ENCODE measurements at places on chromosomes 7 and 10. TPM values are rescaled to one million over a fixed set of nuclear protein-coding genes. Genes with fewer than 3 reads are reported as not detected.

Gene ANKRD61
- polyA plus RNA-seq, result not detected

Gene GHRHR
- not detected for polyA plus RNA-seq

Gene CALN1
- under 0.01 TPM for polyA plus RNA-seq

Gene PLXDC2
- polyA plus RNA-seq, result 4.2 TPM

Gene PAXIP1
- 3.5 TPM for polyA plus RNA-seq

Gene HOXA3
- polyA plus RNA-seq, result 2.8 TPM

Gene LRIT1
- polyA plus RNA-seq, result not detected

Gene PRKAR2B
- 20.5 TPM for polyA plus RNA-seq

Gene FERD3L
- polyA plus RNA-seq, result not detected

DNA sequence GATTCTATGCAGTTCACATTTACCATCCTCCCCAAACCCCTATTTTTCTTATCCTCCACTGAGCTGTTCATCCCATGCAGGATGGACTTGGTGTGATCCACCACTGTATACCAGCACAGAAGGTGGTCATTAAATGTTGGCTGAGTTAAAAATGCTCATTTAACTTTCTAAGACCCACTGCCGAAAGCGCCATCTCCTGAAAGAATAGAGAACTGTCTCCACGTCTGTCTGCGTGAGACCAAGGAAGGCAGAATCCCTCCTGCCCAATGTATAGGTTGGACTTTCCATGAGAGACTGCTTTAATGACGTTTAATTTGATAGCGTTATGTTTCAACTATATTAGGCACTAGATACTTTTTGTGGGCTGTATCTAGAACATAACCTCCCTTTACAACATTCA is 124.3 kb downstream of the GPAM start:
- DNase-seq, result no peak

DNA sequence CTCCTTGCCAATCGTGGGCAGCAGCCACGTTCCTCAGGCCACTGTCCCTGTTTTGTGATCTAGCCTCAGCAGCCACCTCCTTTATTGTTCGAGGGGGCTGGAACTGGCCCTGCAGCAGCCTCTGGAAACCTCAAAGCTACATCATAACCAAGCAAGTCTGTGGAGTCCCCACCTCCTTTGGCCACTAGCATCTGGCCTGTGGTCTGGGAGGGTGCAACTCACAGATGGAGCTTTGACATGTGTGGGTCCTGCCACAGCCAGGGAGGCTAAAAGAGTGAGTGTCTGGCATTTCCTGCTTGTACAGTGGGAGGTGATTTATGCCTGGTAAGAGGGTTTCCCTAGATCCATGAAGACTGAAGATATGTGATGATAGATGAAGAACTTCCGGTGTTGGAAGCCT is 32.3 kb upstream of the NUB1 start:
- DNase-seq, result no peak

- no peak for DNase-seq
Measured at GRCh38 chr7:7979558-7979957, 11.0 kb downstream of the GLCCI1 start.

DNA sequence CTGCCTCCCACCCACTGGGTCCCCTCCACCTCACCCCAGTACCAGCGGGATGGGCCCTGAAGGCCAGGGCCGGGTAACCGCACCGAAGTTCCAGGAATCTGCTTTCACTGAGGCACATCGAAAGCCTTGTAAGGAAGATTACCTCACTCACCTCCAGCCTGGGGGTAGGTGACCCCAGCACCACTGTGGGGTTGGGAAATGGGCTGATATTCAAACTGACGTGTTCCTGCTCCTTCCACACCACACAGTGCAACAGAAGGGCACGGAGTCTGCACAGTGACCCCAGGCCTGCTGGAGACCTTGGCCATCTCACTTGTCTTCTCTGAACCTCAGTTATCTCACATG is 29.8 kb downstream of the NPS start:
- DNase-seq, result no peak

DNA sequence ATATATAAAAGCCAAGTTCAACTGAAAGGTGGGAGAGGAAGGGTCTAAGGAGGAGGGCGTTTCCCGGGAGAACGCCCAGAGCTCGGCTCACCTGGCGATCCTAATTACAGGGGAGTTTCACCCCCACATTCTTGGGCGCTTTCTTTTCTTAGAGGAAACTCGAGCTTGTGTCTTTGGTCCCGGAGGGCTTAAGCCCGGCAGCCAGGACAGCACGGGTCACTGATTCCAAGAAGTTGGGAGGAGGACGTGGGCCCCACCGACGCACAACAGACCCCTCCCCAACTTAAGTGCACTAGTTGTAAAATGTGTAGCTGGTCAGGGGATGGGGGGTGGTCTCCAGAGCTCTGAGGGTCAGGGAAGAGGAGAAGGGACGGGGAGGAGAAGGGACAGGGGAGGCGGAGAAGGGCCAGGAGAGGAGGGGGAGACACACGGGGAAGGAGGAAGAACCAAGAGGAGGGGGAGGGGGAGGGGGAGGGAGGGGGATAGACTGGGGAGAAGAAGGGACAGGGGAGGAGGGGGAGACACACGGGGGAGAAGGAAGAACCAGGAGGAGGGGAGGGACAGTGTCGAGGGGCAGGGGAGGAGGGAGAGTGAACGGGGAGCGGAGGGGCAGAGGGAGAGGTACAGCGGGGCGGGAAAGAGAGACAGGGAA is 874 bp downstream of the BAIAP2L1 start:
- DNase-seq, result peak; percentile 47

- DNase-seq, result no peak
Measured at GRCh38 chr7:20326342-20326741, 4.4 kb upstream of the ITGB8 start.

DNA sequence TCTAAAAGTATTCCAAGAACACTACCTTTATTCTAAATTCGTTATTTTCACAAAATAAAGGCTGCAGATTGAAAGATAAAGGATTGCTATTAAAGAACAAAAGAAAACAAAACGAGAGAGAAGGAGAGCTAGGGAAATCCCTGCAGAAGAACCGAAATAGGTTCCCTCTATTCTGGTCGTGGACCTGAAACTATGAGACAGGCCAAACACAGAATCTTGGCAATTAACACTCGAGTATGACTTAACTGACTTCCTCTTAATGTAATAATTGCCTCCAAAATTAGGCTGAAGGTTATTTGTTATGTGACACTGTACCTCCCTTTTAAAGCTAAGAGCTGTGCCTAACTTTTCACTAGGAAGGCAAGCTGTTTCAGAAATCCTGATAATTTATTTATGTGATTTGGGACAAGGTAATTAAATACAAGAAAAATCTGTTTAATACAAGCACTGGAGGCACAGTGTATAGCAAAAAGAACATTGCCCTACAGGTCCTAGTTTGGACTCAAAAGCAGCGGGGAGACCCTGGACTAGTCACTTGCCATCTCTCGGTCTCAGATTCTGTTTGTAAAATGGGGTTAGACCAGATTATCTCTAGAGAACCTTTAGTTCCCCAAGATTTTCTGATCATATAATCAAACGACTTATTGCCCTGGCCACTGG is 11.6 kb downstream of the NAMPT start:
- DNase-seq, result no peak

- DNase-seq, result no peak
Measured at GRCh38 chr10:131730771-131731497, 169.9 kb upstream of the PPP2R2D start.

DNA sequence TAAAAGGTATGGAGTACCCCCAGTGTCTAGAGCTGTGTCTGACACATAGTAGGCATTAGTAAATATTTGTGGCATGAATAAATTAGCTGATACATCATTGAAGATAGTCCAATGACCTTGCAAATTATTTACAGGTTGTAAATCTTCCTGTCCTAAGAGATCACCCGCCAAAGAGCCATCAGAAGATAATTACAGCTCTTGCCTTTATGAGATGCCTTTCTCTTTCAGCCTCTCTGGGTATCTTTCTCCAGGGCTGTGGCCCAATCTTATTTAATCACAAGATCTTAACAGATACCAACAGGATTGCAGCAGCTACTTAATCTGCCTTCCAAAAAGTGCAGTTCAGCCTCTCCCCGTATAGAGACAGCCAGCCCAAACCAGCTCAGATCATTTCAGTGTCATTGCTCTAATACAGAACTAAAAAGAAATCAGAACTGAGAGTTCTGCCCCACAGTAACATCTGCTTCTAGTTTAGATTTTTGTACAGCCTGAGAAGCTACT is 41.5 kb downstream of the MYOF start:
- DNase-seq, result no peak

- no peak for DNase-seq
Measured at GRCh38 chr10:88017781-88018180, 154.4 kb downstream of the PTEN start.

GRCh38 chr10:124332426-124332825 is 86.3 kb downstream of the OAT start:
- DNase-seq, result no peak

DNA sequence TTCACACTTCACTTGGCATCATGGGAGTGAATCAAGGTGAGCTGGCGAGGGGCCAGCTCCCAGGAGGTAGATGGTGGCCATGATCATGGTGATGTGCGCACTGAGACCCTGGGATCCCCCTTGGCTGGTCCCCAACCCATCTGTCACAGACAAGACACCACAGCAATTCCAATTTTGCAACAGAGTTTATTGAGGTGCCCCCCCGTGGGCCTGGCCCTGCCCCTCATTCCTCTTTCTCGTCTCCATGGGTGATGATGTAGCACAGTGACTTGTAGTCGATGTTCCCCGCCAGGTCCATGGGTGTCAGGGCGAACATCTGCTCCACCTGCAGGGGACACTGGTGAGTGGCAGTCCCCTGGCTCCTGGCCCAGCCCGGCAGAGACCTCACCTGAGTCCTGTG is 2.4 kb downstream of the MYL7 start:
- no peak for DNase-seq

GRCh38 chr10:112349521-112350085 is 24.3 kb upstream of the ACSL5 start:
- DNase-seq, result peak; percentile 15

GRCh38 chr7:57651006-57651405 is 201.0 kb downstream of the ZNF716 start:
- DNase-seq, result no peak

DNA sequence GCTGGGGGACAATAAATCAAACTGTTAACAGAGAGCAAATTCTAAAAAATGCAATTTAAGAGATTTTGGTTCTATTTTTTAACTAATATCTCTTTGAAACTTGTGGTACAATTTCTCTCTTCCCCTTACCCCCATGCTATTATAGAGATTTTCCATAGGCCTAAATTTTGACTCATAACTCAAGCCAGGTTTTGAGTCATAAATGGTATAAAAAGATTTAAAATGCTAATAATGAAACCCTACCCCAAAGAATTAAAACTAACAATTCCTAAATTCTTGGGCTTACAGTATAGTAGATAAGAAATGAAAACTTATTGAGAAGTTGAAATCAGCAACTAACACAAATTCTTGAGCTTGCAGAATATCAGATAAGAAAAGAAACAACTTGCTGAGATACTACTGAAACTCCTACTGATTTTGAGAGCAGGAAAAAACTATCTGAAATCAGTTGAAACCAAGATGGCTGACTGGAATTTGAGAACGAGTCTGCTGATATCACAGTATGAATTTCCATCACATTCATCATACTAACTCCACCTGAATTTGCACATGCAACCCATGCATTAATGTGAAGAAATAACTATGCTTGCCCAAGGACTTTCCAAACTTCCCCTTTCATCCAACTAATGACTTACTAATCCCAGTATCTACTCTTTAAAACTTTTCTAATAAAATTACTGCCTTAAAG is 36.3 kb downstream of the POT1 start:
- DNase-seq, result no peak

DNA sequence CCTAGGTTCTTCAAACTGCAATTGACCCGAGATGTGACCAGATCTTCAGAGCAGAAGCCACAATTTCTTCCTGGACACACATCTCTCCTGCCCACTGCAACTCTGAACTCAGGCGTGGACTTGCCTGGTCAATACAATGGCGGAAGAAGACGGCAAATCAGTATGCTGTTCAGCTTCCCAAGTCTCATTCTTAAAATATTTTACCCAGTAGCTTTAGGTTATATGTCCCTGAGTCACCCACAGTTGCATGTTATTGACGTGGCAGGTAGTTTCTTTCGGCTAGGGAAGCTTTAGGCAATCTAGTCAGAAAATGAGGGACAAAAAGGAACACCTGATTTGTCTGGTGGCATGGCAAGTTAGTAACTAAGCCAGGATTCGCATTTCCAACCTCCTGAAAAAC is 22.5 kb downstream of the CEP41 start:
- no peak for DNase-seq

DNA sequence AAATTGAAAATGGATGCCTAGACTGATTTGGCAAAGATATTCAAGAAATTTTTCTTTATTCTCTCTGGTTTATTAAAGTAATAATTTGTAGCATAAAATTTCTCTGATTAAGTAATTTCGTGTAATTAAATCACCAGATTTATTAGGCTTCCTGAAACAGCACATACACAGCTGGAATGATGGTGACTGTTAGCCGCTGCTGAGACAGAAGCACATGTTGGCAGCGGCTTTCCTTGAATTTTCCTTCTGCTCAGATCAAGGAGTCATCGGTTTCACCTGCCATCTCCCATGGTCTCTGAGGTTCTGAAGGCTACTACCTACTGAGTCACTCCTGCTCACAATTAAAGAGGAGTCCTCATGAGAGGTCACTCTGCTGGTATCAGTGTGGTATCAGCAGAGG is 101.5 kb downstream of the GFRA1 start:
- DNase-seq, result no peak

GRCh38 chr7:28533267-28533666 is 120.9 kb downstream of the CREB5 start:
- DNase-seq, result no peak

GRCh38 chr10:119026301-119027110 is 3.0 kb upstream of the NANOS1 start:
- no peak for DNase-seq

DNA sequence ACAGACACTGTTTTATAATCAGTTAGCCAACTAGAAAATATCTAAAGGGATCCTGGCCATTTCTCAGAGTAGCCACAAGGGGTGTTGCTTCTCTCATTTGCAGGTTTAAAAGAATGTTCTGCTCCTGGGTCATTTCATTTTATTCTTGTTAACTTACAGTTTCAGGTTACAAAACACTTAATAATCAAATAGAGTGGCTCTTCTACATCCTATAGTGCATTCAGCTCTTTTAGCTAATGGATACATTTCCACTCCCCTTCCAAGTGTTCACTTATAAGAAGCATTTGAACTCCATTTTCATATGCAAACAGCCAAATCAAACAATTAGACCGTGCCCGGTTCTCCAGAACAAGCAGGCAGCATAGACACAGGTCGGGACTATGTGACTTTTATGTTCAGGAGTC is 117.5 kb downstream of the TRIL start:
- peak; percentile 50 for DNase-seq

DNA sequence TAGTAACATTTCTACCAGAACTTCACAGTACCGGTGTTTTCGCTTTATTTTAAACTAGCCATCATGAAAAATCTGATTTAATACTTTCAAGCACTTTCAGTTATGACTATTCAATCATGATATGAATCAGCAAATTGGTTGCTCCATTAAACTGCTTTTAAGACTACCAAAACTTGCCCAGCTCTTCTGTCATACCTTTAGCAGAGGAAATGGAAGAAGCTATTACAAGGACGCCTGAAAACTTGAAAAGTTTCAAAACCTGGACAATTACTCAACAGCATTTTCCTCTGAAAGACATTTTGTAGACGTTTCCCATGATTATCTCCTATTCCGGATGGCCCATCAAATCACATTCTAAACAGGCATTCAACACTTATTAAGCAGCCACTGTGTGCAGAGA is 2.0 kb downstream of the JAZF1 start:
- no peak for DNase-seq

GRCh38 chr7:86965727-86966120 is 93.7 kb downstream of the ELAPOR2 start:
- DNase-seq, result no peak

GRCh38 chr10:73601486-73601921 is 10.4 kb upstream of the USP54 start:
- DNase-seq, result peak; percentile 92

GRCh38 chr7:94513565-94513860 is 3.9 kb downstream of the CASD1 start:
- no peak for DNase-seq

Measured in stomach (tissue), 19 donors.